ENCODE measurements at places on chromosomes 5 and 9.
A peak's percentile ranks its signal among the peaks of the same experiment; 100 is the strongest.

GRCh38 chr5:163578652-163579051 lies 73.2 kb downstream of the MAT2B start:
- DNase-seq: no peak

- no peak for DNase-seq
These were observed 86.0 kb upstream of the ZNF618 start for GRCh38 chr9:113790093-113790492.

DNA sequence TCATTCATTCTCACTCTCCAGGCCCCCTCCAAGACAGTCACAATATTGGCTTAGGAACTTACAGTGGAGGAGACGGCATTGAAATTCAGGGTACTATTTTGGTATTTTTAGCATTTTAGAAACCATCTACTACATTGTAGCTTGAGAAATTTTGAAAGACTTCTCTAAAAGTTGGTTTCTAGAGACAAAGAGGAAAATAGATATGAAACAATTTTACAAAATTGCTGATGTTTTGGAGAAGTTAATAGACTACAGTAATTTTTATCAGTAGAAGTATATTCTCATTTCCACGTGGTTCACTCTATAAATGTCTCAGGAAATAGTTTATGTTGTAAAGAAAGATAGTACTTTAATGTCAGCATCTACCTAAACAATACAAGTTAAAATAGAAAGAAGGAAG lies 63.2 kb upstream of the ZSWIM6 start:
- DNase-seq: no peak

DNA sequence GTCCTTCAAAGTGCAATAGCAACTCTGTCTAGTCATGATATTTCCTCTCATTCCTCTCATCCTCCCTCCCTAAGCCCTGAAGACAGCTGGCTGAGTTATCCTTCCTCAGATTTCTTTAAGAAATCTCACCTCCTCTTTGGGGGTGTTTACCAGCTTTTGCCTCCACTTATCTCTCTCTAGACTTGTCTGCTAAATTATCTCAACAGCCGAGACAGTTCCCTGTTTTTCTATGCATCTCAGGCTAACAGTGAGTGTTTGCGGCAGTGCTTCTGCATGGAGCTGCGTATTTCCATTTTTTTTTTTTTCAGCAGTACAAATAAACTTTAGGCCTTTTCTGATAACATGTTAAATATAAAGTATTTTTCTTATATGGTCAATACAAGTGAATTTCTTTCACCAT lies 20.9 kb downstream of the KCTD16 start:
- no peak for DNase-seq

GRCh38 chr9:81411961-81412360 lies 277.4 kb downstream of the TLE1 start:
- DNase-seq: no peak

DNA sequence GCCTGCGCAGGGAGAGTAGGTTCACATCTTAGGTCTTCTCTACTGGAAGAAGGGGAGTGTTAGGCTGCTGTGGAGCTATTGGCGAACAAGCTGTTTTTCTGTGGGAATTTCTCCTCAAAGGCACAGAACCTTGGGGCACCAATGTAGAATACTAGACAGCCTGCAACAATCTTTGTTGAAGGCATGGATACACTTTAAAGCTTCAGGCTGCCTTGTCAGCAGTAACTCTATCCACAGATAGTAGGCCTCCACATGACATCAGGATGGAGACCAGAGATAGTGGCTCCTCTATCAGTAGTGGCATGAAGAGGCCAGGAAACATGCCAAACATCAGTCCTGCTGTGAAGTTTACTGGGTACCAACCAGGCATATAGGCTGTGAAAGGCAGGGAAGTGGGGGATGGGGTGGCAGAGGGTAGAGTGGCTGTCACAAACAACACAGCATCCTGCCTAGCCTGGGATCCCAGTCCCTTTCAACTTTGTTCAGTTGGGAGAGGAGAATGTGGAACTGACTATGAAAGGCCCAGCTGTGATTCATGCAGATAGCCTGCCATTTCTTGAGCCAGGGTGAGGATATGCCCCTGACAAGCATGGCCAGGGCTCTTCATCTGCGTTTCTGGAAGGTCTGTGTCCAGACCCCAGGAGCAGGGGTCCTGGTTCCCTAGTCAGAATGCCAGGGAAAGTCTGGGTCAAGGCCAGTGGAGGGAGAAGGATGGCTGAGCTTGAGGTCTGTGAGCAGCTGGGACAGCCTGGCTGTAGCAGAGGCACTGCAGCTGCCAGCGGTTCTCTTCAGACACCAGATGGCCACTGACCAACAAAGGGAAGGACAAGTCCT lies 1.0 kb upstream of the HK3 start:
- no peak for DNase-seq

GRCh38 chr9:117926031-117926658 lies 221.9 kb downstream of the TLR4 start:
- peak; percentile 15 for DNase-seq

DNA sequence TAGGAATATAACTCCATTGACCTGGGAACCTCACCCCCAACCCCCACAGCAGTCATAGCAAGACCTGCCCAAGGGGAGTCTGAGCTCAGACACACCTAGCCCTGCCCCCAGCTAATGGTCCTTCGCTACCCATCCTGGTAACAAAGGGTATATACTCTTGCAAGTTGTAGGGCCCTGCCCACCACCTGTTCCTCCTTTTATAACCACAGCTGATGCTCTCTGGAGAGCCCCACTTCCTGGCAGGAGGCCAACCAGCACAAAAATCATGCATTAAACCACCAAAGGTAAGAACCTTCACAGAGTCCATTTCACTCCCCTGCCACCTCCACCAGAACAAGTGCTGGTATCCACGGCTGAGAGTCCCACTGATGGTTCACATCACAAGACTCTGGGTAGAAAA lies 1195.3 kb upstream of the SEMA6A start:
- DNase-seq: no peak

DNA sequence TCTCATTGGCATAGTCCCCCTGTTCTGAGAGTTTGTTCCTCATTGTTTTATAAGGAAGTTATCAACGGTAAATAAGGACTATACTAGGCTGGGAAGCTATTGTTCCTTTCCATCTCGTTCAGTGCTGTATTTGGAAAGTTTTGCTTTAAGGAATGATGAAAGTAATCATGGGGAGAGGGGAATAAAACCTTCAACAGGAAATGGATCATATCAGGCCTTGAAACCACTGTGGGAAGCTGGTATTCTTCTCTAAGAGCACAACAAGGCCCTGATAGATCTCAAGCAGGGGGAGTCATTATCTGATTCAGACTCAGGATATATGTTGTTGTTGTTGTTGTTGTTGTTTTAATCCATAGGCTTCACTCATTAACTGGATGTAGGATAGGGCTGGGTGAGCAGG lies 474.5 kb downstream of the ENC1 start:
- no peak for DNase-seq

DNA sequence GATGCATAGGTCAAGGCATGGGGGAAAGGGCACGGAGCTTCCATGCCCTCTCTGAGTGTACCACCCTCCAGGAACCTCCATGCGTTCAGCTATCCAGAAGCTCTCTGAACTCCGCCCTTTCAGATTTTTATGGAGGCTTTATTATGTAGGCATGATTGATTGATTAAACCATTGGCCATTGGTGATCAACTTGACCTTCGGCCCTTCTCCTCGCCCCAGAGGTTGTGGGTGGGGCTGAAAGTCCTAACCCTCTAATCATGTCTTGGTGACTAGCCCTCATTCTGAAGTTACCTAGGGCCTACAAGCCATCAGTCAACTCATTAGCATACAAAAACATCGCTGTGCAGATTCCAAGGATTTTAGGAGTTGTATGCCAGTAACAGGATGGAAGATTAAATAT lies 323.7 kb upstream of the KLF4 start:
- DNase-seq: no peak

DNA sequence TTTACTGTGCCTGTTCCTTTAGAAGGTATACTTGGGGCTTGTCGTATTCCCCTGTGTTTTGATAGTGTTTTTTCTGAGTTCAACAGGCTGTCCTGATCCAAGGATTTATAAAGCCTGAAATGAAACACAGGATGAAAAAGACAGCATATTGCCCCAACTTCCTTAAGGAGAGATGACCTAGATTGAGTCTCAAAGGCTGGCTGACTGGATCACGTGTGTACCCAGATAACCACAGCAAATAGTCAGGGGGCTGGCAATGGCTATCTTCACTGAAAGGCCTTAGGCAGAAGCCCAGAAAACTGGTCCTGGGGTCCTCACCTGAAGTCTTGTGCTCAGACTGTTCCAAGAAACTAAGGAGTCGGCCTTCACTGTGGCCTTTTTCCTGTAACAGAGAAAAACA lies 7.7 kb upstream of the HK3 start:
- no peak for DNase-seq

GRCh38 chr9:86073839-86074238 lies 25.5 kb downstream of the GOLM1 start:
- DNase-seq: no peak

GRCh38 chr5:88670461-88670860 lies 212.5 kb downstream of the MEF2C start:
- DNase-seq: no peak

DNA sequence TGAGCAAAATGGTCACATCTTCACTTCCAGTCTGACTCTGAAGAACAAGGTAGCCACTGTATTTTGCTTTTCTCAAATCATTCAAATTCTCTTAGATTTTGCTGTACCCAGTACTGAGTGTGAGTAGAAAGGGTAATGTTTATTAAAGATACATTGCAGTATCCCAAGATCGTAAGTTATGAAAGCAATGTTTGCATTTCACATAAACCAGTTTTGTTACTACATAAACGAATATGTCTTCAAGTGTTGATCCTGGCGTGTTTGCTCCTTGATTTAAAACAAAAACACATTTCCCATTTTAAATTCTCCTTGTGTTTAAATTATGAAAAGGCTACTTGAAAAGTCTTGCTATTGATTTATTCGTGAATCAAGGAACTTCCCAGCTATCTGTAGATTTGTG lies 22.0 kb downstream of the SNX30 start:
- no peak for DNase-seq

DNA sequence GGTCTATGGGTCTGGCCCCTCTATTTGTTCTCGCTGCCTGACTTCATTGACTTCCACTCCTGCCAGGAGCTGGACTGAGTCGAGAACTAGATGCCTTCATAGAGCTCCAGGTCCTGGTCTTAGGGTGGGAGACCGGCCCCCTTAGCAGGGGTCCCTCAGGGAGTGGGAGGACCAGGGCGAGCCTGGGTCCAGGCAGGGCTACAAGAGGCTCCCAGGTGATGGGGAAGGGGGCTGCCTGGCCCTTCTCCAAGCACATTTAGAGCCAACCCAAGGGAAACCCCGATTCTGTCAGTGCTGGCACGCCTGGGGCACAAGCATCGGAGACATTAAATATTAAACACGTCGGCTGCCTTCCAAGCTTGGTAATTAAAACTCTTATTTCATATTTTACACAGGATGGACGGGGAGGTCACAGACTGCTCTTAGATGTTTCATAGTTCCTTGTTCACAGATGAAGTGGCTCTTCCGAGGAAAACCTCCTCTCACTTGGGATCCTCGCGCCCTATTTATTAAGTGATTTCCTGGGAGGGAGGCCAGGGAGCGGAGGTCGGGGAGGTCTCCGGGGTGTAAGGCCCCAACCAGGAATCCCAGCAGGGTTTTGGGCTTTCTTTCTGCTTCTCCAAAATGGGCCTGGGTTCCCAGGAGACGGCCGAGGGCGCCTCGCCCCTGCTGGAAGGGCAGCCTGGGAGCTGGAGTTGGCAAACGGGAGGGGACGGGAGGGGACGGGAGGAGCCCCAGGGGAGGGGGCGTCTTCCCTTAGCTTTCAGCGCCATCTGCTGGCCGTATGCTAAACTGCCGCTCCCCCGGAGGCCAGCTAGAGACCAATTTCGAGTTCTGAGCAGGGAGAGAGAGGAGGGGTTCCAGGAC lies 23.4 kb upstream of the ZBTB43 start:
- DNase-seq: peak; percentile 93

DNA sequence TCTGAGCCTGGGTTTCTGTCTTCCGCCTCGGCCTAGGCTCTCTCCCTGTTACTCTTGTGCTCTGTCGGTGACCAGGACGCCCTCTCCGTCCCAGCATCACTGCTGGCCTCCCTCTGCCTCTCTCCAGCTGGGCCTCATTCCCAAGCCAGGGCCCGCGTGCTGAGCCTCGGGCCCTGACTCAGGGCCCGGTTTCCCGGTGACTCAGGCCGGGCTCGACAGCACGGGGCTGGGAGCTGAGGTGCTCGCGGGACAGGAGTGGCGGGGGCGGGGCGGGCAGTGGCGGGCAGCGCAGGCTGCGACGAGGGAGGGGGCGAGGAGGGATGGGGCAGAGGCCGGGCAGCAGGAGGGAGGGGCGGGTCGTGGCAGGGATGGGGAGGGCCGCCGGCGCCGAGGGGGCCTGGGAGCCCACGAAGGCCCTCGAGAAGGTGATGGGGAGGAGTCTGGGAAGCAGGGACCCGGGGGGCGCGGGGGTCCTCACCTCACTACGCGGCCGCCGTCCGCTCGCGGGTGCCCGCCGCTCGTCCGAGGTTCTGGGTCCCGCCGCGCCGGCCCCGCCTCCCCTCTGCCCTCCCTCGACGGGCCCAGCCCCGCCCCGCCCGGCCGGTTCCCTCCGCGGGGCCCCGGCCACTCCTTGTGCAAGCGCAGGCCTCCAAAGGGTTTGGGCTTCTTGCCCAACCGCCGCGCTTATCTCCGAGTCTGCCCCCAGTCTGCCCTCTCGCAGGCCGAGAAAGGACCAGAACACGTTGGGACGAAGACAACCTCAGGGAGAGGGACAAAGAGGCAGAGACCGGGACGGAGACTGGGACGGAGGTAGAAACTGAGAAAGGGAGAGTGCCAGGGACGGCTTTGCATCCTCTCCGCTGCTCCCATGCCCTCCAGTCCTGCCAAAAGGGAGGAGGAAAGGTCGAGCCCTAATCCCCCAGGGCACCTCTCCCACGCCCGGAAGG lies at the start of gene ARAP3:
TSS of gene ARAP3 (minus strand) at position 536 of the 947 bp plus-strand sequence. CDS start 1,744 bp downstream, outside the sequence.
- peak; percentile 93 for DNase-seq

DNA sequence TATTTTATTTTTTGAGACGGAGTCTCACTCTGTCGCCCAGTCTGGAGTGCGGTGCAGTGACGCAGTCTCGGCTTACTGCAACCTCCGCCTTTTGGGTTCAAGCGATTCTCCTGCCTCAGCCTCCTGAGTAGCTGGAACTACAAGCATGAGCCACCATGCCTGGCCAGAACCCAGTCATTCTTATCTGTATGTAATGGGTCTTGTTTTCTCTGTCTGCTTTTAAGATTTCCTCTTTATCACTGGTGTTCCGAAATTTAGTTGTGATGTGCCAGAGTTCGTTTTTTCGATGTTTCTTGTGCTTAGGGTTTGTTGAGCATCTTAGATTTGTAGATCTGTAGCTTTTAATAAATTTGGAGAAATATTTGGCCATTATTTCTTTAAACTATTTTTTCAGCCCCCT lies 19.2 kb downstream of the SLC25A25 start:
- no peak for DNase-seq

DNA sequence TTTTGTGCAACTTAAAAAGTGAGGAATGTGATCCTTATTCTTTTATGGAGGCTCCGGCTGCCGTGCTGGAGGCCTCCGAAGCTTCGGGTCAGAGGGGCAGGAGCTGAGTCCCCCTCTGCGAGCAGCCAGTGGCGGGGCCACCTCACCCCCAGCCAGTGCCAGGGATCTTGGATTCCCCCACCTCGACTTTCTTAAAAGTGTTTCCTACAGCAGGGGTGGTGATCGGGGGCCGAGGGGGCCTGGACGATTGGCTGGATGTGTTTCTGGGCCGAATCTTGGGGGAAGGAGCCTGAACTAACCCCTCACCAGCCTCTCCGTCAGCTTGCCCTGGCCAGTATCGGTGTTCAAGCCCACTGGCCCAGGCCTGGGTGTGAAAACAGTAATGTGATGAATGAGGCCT lies 92.2 kb upstream of the LMX1B start:
- no peak for DNase-seq
